Activated CD8-positive, alpha-beta T cell treated with anti-CD3 and anti-CD28 coated beads for 36 hours (primary cell): ENCODE measurements at places on chromosomes 1 and 21.
A peak's percentile ranks its signal among the peaks of the same experiment; 100 is the strongest.

DNA sequence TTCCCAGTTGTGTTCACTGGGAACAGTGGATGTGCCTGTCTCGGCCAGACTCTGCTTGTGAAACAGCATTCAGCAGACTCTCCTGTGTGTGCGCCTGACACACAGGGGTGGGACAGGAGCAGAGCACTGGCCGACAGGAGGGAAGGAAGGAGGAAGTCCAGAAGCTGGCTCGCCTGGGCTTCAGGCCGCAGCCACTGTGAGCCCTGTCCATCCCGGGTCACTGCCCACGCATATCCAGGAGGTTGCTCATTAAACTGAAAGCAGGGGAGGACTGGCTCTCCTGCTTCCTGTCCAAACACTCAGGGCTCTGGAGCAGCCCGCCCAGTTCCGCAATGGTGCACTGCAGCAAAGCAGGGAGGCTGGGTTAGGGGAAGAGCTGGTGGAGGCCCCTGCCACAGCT is 218.7 kb upstream of the VAMP3 start:
- DNase-seq, result no peak

- no peak for DNase-seq
Observed at GRCh38 chr1:76247261-76247852, 172.8 kb downstream of the ST6GALNAC3 start.

DNA sequence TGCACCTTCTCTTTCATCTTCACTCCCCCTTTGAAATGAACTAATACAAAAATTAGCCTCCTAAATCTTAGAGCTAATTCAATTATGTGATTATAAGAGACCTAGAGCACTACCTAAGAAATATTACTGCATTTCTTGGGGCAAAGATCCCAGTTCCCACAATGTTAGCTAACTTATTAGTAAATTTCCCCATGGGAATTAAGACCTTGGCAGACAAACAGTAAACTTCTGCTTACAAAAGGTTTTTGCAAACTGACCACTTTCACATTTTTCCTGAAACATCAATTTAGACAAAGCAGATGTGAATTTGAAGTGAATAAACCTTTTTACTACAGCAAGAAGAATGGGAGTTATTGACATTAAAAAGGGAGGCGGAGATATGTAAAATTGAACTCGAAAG is 34.6 kb upstream of the LHX8 start:
- no peak for DNase-seq

DNA sequence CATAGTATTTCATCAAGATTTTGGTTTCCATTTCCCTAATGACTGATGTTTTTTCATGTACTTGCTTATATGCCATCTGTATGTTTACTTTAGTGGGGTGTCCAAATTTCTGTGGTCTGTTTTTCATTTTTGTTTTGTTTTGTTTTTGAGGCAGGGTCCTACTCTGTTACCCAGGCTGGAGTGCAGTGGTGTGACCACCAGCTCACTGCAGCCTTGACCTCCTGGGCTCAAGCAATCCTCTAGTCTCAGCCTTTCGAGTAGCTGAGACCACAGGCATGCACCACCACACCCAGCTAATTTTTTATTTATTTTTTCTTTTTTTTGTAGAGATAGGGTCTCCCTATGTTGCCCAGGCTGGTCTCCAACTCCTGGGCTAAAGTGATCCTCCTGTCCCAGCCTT is 378.0 kb upstream of the VAMP3 start:
- no peak for DNase-seq

DNA sequence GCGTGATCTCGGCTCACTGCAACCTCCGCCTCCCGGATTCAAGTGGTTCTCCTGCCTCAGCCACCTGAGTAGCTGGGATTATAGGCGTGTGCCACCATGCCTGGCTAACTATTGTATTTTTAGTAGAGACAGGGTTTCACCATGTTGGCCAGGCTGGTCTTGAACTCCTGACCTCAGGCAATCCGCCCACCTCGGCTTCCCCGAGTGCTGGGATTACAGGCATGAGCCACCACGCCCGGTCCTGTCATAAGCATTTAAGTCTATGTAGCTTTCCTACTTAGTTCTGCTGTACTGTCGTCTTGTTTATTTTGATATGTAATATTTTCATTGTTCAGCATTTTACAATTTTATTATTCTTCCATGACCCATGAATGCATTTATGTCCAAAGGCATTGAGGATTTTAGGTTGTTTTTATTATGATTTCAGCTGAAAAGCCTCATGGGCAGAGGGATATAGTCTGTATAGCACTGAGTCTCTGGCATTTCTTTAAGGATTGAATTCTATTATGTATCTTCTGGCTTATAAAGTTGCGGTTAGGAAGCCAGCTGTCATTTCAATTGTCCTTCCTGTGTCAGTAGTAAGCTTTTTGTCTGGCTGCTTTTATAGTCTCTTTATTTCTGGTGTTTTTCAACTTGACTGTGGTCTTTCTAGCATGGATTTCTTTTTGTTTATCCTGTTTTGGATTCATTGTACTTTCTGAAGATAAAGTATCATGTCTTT is 9.2 kb downstream of the AGPAT3 start:
- DNase-seq, result no peak

DNA sequence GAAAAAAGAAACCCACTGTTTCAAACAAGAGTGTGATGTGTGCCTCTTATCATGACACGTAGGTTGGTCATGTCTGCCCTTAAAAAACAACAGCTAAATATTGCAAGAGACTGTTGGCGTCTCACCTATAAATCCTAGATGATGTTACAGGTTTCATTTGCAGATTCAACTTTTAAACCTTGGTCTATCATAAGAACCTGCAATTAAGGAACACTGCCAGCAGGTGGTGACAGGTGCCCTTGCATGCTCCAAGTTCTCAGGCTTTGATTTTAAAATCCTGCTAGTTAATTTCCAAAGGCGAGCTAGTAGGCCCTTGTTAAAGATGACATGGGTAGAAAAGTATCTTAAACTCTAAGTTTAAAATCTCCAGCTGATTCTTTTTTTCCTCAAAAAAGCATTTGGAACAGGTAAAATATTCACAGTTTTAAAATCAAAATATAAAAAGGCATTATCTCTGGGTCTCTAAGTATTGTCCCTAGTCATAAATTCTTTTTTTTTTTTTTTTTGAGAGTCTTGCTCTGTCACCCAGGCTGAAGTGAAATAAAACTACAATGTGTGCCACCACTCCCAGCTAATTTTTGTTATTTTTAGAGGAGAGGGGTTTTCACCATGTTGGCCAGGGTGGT is 39.1 kb downstream of the CLSTN1 start:
- DNase-seq, result peak; percentile 81

DNA sequence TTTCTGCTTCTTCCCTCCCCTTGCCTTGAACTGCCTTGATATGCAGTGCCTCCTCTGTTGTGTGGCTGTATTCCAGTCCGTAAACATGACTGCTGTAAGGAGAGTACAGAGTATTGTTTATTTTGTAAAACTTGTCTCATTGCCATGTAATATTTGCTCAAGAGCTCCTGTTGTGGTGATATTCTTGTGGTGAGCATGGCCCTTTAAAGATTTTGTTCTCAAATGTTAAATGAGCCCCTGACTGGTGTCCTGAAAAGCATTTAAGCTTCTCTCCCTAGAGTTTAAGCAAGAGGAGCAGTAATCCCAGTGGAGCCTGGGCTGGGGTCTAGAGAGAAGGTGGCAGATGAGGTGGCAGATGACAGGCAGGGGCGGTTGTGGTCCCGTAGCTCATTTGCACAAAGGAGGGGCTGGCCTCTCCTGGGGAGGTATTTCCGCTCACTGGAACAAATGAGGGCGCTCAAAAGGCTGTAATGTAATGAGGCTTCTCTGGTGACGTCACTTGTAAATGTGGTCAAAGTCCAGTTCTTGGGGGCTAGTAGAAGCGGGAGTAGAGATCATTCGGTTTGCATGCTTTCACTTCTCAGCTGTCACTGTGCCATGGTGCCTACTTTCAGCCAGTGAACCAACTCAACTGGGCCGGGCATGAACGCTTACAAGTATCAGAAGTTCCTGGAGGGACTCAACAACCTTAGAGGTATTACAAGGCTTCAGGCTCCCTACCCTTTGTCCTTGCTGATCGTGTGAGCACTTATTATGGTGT is 46.0 kb upstream of the MACF1 start:
- peak; percentile 8 for DNase-seq

DNA sequence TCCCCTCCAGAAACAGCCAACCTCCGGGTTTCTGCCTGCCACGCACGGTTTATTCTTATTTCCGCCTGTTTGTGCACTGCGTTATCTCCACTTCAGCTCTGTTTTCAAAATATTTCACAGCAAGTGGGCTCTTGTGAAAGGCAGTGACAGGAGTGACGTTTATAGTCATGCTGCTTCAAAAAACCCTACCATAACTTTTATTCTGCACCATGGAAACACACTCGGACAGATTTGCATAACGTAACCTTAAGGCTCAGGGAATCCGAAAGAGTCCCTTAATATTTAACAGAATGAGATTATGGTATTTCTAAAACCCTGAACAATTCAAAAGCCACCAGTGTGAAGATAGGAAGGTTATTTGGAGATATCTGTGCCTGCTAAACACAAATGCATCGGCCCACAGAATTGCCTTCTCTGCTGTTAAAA is 782 bp upstream of the SDE2 start:
- no peak for DNase-seq

GRCh38 chr1:246398126-246398813 is 108.8 kb downstream of the SMYD3 start:
- no peak for DNase-seq

DNA sequence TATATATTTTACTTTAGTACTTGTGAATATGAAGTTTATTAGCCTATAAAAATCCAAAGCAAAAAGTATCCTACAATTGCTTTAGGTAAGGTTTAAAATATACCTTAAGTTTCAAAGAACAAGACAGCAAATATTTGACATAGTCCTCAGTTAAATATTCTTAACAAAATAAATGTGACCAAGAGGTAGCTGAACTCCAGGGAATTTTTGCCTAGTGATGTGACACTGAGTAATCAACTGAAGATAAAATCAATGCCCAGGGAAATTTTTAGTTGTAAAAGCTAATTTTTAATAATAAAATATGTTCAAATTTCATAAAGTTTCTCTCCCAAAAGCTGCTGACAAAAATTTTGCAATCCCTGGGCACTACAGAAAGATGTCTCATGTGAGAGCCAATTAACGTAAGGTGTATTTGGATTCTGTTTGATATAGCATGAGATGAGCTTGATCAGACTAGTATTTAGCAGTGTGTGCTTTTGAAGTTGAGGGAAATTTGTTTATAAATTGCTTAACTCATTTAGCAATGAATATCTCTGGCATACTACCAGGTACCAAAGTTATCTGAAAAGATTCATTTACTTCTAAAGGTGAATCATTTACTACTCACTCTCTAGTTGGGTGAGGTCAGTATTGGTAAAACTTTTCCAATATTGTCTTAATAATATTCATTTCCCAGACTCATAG is 80.2 kb upstream of the PALMD start:
- no peak for DNase-seq

GRCh38 chr1:224626042-224626441 is 9.9 kb downstream of the CNIH3 start:
- no peak for DNase-seq

- no peak for DNase-seq
Observed at GRCh38 chr1:196734460-196734859, 40.2 kb upstream of the CFHR3 start.

GRCh38 chr1:84795966-84796600 is 96.9 kb downstream of the LPAR3 start:
- no peak for DNase-seq

DNA sequence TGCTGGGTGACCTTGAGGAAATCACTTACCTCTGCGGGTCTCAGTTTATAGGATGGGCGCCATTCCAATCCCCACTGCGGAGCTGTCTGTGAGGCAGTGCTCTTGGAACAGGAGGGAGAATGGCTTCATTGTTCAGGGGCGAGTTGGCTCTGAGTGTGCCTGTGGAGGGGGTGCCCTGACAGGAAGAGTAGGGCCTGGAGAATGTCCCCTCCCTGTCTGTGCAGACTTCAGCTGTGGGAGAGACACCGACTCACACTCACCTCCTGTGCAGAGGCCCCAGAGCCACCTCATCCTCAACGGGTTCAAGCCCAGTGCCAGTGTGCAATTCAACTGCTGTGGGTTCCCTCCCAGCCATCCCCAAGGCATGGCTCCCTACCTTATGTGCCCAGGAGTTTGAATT is 17.1 kb downstream of the ADORA1 start:
- DNase-seq, result no peak

- no peak for DNase-seq
Observed at GRCh38 chr21:42056996-42057689, 14.0 kb upstream of the UMODL1 start.

GRCh38 chr1:150281221-150281757 is 1.1 kb upstream of the CIART start:
- DNase-seq, result peak; percentile 83

DNA sequence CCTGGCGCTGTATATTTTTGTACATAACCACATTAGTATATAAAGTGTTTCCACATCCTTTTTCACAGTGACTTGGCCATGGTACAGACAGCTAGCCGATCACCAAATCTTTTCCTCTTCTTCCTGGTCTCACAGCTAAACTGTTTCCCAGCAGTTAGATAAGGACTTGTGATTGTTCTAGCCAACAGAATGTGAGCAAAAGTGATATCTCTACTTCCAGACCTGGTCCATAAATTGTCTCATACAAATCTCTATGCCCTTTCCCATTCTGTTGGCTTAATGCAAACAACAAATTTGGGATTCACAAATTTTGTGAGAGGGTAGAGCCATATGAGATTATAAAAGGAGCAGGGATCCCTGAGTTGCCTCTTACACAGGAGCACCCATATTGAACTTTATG is 19.5 kb downstream of the PAFAH2 start:
- DNase-seq, result no peak

- DNase-seq, result no peak
Observed at GRCh38 chr1:54221113-54221834, 21.3 kb downstream of the MRPL37 start.

DNA sequence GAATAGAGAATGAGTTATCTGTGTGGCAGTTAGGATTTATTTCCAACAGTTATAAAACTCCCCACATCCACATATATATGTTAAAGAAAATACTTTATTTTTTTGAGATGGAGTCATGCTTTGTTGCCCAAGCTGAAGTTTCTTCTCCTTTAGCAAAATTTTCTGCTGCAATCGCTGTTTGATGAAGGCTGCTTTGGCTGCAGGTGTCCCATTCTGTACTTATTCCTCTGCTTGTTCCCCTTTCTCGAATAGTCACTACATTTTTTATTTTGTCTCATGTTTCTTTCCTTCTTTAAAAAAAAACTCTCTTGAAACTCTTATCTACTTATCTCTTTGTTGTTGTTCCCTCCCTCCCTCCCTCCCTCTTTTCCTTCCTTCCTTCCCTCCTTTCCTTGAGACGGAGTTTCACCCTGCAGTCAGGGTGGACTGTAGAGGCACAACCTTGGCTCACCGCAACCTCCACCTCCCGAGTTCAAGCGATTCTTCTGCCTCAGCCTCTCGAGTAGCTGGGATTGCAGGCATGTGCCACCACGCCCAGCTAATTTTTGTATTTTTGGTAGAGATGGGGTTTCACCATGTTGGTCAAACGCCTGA is 10.6 kb downstream of the OR2W3 start:
- DNase-seq, result no peak

DNA sequence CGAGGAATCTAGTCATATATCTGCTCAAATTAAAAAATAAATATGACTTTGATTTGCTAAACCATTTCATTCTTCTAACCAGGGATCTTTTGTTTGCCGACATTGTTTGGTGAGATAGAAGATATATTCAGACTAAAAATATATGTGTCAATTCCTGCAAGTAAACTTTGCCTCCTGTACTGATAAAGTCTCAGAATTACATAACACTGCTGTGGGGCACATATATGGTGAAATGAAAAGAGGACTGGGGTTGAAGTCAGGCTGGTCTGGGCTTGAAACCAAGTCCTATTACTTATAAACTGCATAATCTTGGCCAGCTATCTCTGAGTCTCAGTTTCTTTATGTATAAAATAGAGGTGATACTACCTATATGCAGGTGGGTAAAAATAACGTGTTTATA is 9.8 kb downstream of the SCMH1 start:
- DNase-seq, result no peak
